Ascending aorta (tissue), 2 donors: ENCODE measurements at places on chromosomes 3 and 15. TPM values are rescaled to one million over a fixed set of nuclear protein-coding genes. Genes with fewer than 3 reads are reported as not detected.

GRCh38 chr15:57283774-57284503 is 92.4 kb upstream of the CGNL1 start:
- DNase-seq: no peak

DNA sequence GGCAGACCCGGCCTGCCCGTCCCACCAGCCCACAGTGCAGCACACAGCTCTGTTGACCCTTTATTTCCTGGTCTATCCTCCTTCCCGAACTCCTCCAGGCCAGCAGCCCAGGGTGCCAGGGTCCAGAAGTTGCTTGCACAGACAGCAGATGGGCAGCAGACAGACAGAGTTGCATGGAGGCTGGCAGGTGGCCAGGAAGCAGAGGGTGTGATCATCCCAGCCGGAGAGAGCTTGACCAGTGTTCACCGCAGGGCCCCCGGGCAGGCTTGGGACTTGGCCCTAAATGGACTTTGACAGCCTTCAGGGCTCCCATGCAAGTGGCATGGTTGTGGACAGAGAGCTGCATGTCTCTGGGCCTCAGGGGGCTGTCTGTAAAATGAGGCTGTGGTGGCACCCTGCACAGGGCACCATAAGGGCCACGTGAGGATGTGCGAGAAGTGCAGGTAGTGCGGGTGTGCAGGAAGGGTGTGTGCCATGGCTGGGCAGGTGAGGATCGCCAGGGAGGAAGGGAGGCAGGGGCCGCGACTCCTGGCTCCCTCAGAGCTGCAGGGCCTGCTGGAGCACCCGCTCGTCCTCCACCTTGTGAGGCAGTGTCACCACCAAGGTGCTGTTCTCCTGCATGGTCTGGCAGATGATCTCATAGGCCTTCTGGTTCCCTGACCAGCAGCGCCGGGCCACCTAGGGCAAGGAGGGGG is 6.3 kb upstream of the ZXDC start:
- DNase-seq: no peak

DNA sequence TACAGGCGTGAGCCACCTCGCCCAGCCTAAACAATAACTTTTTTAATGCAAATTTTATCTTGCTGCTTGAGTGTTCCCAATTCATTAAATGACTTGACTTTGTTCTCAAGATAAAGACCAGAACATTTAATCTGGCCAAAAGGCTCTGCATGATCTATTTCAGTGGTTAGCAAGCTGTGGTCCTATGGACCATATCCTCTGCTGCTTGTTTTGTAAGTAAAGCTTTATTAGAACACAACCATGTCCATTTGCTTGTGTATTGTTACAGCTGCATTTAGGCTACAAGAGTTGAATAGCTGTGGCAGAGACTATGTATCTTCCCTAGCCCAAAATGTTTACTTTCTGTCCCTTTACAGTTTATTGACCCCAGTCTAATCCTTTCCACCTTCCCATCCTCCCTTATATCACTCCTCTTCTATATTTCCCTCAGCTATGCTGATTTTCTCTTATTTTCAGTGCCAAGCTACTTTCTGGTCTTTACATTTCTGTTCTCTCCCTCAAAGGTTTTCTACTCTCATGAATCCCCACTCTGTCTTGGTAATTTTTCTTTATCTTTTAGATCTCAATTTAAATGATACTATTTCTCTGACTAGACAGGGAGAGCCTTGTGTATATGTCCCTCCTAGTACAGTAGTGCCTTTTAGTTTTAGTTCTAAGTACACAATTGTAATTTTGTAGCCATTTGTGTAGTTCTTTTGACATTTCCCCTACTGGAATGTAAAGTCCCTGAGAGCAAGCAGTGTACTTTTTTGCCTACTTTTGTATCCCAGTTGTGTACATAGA is 23.2 kb downstream of the SELENOT start:
- no peak for DNase-seq

DAZL gene
- total RNA-seq: not detected

- DNase-seq: no peak
These were observed 262.5 kb downstream of the SCAPER start for GRCh38 chr15:76642671-76643070.

DNA sequence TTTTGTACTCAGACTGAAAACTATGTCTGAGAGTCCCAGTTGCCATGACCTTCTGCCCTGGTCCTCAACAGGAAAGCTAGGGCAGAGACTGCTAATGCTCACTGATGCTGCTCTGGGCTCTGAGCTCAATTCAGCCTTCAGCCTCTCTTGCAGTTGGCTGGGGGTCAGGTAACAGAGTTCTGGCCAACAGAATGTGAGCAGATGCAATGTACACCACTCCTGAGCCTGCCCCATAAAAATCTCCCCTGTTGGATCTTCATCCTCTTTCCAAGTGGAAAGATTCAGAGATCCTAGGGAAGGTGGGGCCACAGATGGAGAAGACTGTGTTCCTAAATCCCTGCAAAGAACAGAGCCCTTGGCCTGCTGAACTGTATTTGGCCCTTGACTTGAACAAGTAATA is 87.8 kb downstream of the PDZRN3 start:
- no peak for DNase-seq

DNA sequence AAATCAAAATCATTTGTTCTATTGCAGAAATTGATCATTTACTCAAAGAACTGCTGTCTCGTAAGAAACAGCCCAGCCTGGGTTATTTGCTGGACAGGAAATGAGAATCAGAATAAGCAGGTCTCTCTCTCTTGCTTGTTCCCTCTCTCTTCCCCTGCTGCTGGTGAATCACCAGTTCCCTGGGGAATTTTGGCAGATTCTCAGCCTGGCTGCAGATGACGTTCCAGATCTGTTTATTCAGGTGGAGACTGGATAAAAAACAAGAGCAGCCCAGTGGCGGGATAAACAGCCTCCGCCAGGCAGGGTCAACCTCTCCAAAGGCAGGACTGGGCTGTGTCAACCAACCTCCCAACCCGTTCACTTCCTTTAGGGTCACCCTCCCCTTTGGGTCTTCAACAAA is 72.1 kb downstream of the LRIG1 start:
- no peak for DNase-seq
